HepG2 (cell line): ENCODE measurements at places on chromosomes 13 and 19. TPM values are rescaled to one million over a fixed set of nuclear protein-coding genes. Genes with fewer than 3 reads are reported as not detected.

The IQCN gene
- 0.14 and 0.18 TPM in 2 replicates for polyA plus RNA-seq

The SIGLEC6 gene
- polyA plus RNA-seq: not detected in 2 replicates

DNA sequence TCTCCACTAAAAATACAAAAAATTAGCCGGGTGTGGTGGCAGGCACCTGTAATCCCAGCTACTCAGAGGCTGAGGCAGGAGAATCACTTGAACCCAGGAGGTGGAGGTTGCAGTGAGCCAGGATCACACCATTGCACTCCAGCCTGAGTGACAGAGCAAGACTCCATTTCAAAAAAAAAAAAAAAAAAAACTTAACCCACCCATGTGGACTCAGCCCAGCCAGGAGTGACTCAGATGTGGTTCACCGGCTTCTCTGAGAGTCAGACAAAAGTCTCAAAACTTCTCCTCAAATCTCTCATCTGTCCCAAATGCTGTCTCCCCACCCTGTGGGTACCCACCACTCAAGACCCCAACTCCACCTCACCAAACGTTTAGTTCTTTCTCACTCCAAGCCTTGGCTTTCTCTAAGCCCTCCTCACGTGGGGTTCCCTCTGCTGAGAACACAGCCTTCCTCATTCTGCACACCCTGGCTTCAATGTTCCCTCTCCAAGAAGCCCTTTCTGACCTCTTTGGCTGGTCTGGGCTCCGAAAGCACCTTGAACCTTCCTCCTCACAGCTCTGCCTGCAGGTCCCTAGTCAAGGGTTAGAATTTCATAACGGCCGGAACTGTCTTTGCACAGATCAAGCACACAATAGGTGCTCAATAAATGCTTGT is 11.1 kb upstream of the RAB3A start:
- DNase-seq: no peak

DNA sequence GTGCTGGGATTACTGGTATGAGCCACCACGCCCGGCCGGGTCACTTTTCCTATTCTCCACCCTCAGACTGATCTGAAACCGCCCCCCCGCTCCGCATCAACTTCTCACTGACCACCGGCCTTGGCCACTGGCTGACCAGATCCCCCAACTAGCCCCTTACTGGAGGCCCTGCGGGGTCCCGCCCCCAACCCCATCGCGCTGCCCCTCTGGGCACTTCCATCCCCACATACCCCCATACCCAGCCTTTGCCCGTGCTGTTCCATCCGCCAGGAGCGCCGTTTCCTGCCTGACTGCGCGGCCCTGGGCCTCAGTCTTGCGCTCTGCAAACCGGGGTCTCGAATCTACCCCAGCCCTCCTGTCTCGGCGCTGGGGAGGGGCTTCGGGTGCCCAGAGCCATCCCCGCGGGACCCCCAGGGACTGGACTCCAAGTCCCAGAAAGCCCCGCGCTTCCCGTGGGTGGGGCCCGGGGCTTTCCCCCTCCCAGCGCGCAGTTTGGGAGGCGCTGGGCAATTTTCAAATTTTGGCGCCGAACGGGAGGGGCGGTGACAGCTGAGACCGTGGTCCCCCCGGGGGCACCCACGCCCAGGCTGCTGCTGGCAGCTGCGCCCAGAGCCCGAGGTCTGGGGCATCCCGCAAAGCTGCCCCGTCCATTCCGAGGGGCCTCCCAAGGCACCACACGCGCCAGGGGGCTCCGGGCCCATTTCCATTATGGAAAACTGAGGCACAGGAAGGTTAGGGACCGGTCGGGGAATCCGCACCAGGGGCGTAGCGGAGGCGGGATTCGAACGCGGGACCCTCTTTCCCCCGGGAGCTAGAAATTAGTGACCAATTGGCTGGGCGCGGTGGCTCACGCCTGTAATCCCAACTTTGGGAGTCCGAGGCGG is 5.2 kb upstream of the LMNB2 start:
- no peak for DNase-seq

GRCh38 chr19:58538257-58539168 is 5.4 kb upstream of the TRIM28 start:
- no peak for DNase-seq

DNA sequence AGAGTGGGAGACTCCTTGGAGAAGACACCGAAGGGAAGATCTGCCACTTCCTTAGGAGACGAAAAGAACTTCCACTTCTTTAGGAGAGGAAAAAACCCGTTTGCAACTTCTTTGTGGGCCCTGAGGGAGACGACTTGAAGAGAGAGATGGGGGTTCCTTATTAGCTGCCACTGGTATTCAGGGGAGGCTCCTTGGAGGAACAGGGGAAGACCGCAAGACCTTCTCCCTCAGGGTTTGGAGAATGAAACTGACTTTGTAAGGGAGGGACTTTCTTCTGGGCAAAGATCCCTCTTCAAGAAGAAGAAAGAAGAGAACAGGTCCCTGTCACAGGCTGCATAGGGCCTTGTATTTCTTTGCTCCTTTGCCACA is 416 bp downstream of the BCKDHA start:
- DNase-seq: no peak

- peak; percentile 29 for DNase-seq
These were observed 19.5 kb downstream of the COMP start for GRCh38 chr19:18771328-18772242.

The IZUMO2 gene
- polyA plus RNA-seq: not detected in 2 replicates

- DNase-seq: no peak
These were observed 5.8 kb downstream of the SPHK2 start for GRCh38 chr19:48624791-48625723.

DNA sequence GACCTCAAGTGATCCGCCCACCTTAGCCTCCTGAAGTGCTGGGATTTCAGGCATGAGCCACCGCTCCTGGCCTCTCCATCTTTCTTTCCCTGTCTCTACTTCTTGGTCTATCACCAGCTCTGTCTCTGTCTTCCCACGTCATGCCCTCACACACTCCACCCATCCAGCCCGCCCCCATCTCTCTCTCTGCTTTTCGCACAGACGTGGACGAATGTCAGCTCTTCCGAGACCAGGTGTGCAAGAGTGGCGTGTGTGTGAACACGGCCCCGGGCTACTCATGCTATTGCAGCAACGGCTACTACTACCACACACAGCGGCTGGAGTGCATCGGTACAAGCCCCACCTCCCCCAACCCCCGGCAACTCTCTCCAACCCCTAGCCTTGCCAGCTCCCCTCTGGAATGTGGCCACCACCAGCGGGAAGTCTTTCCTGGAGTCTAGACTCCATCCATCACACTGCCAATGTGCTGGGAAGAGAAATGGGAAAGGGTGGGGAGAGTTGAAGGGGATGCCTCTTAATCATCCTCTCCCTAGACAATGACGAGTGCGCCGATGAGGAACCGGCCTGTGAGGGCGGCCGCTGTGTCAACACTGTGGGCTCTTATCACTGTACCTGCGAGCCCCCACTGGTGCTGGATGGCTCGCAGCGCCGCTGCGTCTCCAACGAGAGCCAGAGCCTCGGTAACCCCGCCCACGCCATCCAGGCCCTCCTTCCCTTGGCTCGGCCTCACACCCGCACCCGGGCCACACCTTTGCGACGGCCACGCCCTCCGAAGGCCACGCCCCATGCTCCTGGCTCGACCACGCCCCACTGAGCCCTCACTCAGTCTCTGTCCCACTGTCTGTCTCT is 22.5 kb downstream of the LTBP4 start:
- DNase-seq: peak; percentile 43

The KLK2 gene
- 0.11 TPM in 1 of 2 replicates, not detected in the other for polyA plus RNA-seq

DNA sequence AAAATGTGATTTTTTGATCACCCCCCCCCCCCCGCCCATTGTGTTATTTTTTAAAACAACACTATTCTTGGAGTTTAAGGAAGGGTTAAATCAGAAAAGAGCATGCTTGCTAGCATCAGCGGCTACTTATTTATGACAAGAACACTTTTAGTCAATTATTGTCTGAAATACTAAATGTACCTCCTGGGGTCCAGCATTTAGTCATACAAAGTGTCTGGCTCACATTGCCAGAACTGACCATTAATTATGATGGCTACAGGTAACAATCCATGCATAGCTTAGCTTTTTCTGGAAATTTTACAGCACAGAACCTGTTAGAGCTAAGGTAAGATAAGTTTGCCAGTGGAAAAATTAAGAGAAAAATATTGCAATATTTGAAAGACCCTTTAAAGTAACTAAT is 90.1 kb downstream of the PCDH9 start:
- DNase-seq: no peak

DNA sequence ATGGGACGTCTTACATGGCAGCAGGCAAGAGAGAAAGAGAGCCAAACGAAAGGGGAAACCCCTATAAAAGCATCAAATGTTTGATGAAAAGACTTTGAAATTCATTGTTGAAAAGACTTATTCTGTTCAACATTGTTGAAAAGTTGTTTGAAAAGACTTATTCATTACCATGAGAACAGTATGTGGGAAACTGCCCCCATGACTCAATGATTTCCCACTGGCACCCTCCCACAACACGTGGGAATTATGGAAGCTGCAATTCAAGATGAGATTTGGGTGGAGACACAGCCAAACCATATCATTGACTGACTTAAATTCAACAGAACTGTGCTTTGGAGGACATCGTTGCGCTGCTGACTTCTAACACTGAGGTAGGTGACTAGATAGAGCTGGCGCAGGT is 48.0 kb upstream of the RCBTB2 start:
- DNase-seq: no peak

- no peak for DNase-seq
These were observed 12.7 kb upstream of the ZNF443 start for GRCh38 chr19:12453495-12453894.

The ZNF700 gene
- 4.5 and 6.0 TPM in 2 replicates for polyA plus RNA-seq

GRCh38 chr13:26468265-26468801 is 89.2 kb upstream of the WASF3 start:
- DNase-seq: no peak

The FFAR2 gene
- 0.12 and 0.30 TPM in 2 replicates for polyA plus RNA-seq

DNA sequence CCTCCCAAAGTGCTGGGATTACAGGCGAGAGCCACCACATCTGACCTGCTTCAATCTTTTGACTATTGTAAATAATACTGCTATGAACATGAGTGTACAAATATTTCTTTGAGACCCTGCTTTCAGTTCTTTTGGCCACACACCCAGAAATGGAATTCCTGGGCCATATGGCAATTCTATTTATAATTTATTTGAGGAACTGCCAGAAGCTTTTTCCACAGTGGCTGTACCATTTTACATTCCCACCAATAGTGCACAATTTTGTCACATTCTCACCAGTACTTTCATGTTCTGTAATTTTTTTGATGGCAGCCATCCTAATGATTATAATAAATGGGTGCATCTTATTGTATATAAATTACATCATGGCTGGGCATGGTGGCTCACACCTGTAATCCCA is 13.7 kb upstream of the FCER2 start:
- no peak for DNase-seq

- no peak for DNase-seq
These were observed 9.2 kb upstream of the FCGBP start for GRCh38 chr19:39943586-39943985.

The KLK10 gene
- not detected in 2 replicates for polyA plus RNA-seq

The NLRP4 gene
- polyA plus RNA-seq: not detected in 2 replicates

- no peak for DNase-seq
These were observed 29.3 kb downstream of the ZNF566 start for GRCh38 chr19:36460046-36460445.

DNA sequence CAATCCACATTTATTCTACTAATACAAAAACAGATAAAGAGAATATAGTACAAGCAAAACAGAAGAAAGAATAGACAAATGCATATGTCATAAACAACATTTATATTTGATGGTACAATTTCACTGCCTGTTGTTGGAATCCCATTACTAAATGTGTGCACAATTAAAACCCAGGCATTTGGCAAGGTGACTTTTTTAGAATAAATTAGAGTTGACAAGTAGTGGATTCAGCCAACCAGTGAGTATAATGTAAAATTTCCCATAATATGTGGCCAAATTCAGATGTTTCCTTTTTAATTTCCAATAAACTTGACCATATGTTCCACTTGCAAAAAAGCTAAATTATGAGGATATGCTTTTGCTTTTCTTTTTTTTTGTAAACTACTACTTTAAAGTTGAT is 1578.8 kb downstream of the OLFM4 start:
- DNase-seq: no peak

DNA sequence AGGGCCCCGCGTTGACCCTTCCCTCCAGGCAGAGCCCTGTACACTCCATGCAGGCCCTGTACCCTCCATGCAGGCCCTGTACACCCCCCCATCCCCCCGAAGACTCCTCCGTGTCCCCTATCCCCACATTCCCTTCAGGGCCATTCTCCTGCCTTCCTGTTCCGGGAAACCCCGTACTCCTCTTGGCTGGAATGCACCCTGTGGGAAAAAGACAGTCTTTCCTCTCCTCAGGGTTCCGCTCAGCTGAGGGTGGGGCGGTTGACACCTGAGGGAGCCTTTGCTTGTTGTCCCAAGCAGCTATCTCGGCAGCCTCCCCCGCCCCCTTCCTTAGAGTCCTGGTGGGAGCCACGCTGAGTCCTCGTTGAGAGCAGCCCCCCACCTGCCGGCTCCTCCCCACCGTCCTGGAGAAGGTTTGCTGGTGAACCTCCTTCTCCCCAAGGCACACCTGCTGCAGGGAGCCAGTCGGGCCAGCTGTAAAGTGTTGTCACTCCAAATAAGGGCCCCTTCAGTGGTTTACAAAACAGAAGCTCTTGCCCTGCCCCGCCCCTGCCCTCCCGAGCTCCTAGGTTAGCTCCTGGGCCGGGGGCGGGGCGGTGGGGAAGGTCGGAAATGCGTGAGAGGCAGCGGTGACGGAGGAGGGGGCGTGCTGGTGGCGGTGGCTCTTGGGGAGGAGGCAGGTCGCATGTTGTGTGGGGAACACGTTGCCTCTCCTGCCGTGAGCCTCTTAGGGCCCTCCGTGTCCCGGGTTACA is 1.5 kb downstream of the GNA11 start:
- peak; percentile 62 for DNase-seq

The UBE2L5 gene
- not detected in 2 replicates for polyA plus RNA-seq

- no peak for DNase-seq
These were observed 44.8 kb downstream of the MRPL57 start for GRCh38 chr13:21221268-21221667.

DNA sequence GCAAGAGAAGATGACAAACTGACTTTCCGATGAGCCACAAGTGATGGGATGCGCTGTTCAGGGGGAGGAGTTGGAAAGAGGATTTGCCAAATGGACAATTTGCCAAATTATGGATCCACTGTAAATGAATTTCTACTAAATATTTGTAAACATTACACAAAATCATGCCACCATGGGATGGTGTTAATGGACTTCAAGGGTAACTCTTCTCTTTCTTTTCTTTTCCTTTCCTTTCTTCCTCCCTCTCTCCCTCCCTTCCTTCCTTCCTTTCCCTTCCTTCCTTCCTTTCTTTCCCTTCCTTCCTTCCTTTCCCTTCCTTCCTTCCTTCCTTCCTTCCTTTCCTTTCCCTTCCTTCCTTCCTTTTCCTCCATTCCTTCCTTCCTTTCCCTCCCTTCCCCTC is 76.0 kb upstream of the PEG3 start:
- no peak for DNase-seq
